ENCODE measurements at places on chromosomes 6 and 20. TPM values are rescaled to one million over a fixed set of nuclear protein-coding genes. Genes with fewer than 3 reads are reported as not detected.

The PSORS1C1 gene
- 1.5 TPM for total RNA-seq

GRCh38 chr20:57505979-57506378 is 19.0 kb downstream of the CTCFL start:
- no peak for DNase-seq

- no peak for DNase-seq
Measured at GRCh38 chr6:148021699-148022098, 320.9 kb upstream of the SASH1 start.

DNA sequence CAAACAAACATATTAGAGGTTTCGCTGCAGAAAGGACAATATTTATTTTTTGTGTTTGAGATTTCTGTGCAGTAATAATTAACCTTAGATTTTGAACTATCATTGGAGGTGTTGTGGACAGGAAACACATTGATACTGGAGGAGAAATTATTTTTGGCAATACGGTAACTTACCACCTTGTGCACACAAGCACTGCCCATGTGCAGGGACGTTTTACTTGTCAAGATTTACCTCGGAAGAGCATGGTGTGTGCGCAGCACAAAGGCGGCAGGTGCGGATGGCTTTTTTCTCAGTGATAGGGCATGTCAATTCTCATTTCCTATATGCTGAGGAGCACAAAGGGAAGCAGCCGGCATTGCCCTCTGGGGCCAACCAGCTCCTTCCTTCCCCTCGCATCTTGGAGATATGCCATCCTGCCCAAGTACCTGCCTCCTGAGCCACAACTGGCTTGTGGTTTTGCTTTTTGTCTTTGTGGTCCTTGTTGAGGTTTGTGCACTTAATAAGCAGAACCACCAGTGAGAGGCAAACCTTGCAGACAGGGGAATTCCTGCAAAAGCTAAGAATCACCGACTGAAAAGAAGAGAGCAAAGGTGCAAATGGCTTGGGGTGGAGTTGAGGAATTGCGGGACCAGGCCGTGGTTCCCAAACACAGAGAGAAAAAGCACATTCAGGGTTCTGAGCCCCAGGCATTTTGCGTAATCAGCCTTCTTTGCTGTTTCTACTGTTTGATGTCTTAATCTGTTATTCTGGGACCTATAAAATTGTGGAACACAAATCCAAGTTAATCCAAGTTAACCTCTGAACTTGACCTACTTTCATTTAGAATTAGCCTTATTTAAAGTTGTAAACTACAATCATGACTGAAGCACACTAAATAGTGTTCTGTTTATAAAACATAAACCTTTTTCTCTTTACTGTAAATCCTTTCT is 21.9 kb downstream of the SAMD5 start:
- DNase-seq = no peak

DNA sequence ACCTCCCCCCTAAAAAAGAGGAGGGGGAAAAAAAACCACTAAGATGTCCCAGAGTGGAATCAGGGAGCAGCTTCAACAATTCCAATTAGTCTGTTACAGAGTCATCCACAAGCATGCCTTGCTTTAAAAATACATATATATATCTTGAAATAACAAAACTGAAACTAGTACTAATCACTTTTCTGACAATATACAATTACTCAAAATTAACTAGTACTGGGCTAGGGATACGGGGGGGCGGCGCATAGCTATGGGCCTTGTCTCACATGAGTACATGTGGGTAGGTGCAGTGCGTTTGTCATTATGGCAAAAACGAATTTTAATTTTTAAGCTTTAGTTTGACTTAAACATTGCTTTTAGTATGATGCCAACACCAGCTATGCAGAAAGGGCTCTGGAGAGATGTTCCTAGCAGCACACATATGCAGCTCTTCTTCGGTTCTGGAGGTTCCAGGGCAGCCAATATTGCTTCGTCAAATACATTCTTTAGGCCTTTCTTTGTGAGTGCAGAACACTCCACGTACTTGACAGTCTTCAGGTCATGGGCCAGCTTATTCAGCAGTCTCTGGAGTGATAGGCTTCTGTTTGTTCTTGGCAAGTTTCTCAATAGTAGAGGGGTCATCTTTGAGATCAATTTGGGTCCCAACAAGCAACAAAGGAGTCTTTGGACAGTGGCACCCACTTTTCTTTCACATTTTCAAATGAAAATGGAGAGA is 38.8 kb downstream of the ITCH start:
- DNase-seq = no peak

Data from left ventricle myocardium superior (tissue), 1 donor.